GOT3 (cell line): ENCODE measurements at places on chromosomes 7 and 10.

GRCh38 chr10:132766291-132766690 lies 19.7 kb downstream of the NKX6-2 start:
- no peak for DNase-seq

- DNase-seq: no peak
Observed at GRCh38 chr7:55502124-55502857, 70.0 kb downstream of the VOPP1 start.

DNA sequence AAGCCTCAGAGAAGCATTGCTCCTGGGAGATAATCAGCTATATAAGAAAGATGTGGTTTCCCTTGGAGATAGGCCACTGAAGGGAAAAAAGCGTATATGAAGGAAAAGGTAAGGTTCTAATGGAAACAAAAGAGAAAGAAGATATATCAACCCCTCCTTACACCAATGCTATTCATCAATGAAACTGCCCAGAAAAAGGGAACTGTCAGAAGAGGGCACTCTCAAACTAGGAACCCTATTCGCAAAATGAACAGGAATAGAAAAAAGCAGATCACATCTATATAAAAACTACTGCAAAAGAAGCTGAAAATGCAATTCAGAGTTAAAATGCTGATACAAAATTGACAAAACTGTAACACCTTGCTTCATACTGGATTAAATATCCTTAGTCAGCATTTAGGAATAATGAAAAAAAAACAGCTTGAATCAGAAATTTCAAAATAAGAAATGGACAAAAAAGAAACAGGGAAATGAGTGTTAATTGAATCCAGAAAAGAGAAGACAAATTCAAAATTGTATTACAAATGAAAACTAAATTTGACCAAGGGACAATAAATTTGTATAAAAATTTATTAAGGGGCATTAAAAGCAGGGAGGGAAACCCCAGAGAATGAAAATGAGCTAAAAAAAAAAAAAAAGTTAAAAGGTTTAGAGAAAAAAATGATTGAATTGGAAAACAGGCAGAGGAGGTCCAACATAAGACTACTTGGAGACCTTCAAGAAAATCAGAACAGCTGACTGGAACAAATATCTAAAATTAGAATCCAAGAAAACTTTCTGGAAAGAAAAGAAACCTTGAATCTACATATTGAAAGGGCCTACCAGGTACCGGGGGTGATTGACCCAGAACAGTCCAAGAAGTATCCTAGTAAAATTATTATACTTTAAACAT lies 17.9 kb downstream of the NHLRC2 start:
- DNase-seq: no peak

- DNase-seq: no peak
Observed at GRCh38 chr7:91270372-91270771, 6.1 kb downstream of the FZD1 start.

DNA sequence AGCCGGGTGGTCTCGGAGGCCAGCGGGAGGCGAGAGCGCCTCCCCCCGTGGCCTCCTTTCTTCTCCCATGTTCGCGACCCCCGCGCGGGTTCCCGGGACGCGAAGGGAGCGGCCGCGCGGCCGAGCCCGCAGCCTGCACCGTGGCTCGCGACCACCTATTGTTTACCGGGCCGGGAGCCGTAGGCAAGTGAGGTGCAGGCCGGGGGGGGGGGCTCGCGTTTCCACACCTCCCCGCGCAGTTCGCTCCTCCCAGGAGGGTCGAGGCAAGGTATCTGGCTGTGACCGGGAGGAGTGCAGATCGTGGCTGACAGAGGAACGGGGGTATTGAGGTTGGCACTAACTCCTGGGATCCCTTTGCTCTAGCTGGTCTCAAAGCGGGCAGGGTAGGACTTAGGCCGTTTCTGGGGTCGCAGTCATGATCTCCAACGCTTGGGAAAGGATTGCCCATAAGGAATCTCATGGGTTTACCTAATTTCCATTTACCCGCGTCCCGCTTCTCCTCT lies 734 bp downstream of the PTPN12 start:
- no peak for DNase-seq

DNA sequence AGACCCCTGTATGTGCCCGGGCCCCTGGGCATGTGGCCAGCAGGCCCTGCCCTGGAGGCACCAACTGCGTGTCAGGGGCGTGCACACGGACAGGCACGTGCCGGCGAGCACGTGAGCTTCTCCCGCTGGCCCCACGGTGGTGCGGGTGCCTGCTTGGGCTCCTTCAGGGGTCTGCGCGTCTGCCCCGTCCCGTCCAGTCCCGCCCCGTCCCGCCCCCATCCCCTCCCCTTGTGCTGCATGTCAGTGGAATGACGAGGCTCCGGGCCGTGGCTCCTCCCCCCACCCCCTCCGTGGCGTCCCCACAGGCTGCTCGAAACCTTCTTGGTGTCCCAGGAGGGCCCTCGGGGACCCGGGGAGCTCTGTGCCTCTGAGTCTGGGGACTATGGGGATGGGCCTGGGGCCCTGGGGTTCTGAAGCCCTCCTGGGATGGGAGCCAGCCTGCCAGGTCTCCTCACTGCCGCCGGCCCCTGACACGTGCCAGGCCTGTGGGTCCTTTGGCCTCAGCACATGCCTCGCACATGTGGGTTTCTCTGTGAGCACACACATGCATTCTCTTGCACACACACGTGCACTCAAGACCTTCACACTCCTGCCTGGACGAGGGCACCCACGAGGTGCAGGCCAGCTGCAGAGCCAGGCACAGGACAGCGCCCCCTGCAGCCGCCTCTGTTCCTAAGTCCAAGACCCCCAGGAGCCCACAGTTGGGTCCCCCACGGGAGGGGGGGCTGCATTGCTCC lies 27.5 kb upstream of the AMZ1 start:
- DNase-seq: no peak
